CD4-positive, alpha-beta T cell treated with Interferon alpha-2 for 1 hour (primary cell): ENCODE measurements at places on chromosomes 4 and X.
A peak's percentile ranks its signal among the peaks of the same experiment; 100 is the strongest.

DNA sequence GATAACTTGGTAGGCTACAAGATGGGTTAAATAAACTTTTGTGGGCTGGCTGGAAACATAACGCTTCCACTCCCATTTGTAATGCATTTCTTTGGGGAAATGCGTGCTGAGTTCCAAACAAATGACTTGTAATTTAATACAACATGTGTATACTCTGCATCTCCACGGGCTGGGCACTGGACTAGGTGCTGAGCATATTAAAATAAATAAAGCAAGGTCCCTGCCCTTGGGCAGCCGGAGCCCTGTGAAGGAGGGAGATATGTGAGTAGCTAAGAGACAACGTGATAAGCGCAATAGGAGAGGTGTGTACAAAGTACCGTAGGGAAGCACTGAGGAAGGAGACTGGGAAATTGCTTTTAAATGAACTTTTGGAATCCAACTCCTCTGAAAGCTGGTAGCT lies 147.2 kb upstream of the RBPJ start:
- no peak for DNase-seq

GRCh38 chr4:40475609-40476008 lies 140.5 kb downstream of the CHRNA9 start:
- no peak for DNase-seq

DNA sequence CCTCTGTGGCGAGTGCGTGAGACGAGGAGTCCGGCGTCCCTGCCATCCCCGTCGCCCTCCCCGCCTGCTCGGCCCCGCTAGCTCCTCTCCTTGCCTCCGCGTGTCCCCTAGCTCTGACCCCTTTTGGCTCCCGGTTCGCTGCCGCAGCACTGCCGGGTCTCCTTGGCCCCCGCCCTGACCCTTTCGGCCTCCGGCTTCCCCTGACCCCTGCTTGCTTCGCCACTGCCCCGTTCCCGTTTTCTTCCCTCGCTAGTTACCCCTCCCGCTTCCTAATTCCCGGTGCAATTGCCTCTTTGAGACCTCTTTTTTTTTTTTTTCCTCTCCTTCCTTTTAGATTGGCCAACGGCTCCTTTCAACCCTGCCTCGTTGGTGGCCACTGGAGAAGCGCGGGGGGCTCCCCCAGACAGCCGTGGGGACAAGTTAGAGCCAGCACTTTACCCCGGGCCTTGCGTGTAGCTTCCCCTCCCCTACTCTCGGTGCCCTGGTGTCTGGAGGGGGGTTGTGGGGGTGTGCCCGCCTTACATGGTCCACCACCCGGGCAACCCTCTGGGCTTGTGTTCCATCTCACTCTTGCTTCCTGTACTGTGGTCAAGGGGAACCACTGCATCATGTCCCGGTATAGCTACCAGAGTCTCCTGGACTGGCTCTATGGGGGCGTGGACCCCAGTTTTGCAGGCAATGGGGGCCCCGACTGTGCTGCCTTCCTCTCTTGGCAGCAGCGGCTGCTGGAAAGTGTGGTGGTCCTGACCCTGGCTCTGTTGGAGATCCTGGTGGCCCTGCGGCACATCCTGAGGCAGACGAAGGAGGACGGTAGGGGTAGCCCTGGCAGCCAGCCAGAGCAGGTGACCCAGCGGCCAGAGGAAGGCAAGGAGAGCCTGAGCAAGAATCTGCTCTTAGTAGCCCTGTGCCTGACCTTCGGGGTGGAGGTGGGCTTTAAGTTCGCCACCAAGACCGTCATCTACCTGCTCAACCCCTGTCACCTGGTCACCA lies 548 bp downstream of the TMEM164 start:
- peak; percentile 5 for DNase-seq

DNA sequence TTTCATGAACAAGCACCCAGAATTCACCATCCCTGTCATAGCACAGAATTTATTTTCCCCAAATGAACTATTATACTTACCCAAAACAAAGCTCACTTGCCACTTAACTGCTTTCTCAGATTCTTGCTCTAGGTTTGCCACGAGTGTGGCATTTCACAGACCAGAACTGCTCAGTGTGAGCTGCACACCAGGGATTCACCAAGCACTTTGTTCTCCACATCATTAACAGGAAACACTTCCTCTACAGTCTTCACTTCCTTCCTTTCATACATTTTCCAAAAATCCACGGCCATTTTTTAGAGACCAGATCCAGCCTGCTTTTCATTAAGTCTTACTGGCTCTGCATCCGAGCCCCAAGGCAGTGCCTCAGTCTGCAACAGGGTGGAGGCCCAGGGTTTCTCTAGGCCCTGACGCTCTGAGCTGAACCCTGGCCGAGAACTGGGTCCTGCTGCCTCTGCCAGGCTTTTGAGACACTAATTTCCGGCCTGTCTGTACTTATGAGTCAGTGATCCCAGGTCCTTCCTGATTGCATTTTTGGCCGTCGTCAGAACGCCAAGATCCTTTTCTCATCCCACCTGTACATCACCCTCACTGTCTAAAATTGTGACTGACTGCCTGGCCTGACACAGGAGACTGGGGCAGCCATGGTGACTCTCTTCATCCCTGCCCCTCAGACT lies 67.6 kb upstream of the MTNR1A start:
- no peak for DNase-seq

DNA sequence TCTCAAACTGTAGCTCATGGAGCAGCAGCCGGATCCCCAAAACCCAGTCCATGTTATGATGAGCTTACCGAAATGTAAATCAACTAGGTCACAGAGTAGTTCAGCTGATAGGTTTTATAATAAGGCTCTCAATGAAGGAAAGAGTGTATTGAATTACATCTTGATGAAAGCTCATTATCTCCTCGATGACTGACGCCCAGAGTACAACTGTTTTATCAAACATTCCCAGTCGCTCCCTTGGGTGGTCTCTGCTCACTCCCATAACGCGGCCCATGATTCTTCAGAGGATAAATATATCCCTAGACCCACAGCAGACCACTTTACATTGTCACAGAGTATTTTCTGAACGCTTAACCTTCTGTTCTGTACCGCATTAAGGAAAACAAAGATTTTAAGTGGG lies 452.3 kb upstream of the GALNT7 start:
- no peak for DNase-seq

GRCh38 chr4:152468408-152468807 lies 67.5 kb downstream of the FBXW7 start:
- DNase-seq: no peak

- no peak for DNase-seq
These were observed 242.3 kb upstream of the KCNIP4 start for GRCh38 chr4:22190855-22191254.

DNA sequence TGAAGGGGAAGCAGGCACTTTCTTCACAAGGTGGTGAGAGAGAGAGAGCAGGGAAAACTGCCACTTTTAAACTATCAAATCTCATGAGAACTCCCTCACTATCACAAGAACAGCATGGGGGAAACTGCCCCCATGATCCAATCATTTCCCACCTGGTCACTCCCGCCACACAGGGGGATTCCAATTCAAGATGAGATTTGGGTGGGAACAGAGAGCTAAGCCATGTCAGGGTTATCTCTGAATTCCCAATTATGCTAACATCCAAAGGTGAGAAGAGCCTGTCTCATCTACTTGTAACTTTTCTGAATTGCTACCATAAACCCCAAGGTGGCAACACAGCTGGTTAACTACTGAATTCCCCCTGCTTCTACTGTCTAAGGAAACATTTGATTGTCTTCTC lies 758.5 kb downstream of the ADGRL3 start:
- no peak for DNase-seq

DNA sequence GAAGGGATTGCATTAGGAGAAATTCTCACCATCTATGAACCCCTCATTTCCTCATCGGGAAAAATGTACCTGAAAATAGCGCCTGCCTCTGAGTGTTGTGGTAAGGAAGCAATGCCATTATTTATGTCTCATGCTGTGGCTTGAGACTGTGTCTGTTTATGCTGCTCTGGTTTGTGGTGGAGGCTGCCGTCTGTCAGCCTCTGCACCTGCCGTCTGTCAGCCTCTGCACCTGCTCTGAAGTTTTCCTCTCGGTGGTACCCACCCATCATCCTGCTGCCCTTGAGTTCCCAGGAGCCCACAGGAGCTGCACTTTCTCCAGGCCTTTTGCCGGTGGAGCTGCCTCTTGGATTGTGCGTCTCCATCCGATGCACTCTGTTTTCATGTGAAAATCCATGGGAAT lies 68.5 kb upstream of the PPP2R3B start:
- no peak for DNase-seq

GRCh38 chrX:8731559-8732395 lies at the start of gene ANOS1:
ANOS1 (minus strand) TSS chrX:8732137; CDS start chrX:8732036, 101 bp downstream.
- no peak for DNase-seq

GRCh38 chrX:1468250-1468772 lies 15.6 kb upstream of the ASMTL start:
- DNase-seq: peak; percentile 81

- DNase-seq: no peak
These were observed 70.3 kb downstream of the ANXA10 start for GRCh38 chr4:168162604-168163003.

- no peak for DNase-seq
These were observed 7.3 kb downstream of the RPS4X start for GRCh38 chrX:72269671-72270251.

DNA sequence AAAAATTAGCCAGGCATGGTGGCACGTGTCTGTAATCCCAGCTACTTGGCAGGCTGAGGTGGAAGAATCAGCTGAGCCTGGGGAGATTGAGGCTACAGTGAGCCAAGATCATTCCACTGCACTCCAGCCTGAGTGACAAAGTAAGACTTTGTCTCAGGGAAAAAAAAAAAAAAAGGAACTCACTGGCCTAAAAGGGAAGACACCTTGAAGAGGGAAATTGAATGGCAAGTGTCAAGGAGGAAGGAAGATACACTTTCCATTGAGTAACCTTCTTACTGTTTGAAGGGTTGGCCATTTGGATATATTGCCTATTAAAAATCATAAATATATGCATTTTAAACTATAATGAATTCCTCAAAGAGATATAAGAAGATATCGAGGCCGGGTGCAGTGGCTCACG lies 147.5 kb upstream of the FAM241A start:
- DNase-seq: no peak

DNA sequence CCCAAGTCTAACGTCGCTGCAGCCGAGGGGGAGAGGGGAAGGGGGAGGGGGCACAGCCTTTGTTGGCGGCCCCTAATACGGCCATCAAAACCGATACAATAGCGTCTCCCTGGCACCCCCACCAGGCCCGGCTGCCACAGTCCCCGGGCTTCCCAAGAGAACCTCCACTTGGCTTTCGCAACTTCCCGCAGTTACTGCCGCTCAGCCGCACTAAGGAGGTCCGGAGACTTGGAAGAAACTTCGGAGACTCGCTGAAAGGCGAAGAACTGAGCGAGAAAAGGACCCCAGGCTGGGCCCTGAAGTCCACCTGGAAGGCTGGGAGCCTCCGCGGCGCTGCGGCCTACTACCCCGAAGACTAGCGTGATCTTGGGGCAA lies 2.8 kb downstream of the NKX6-1 start:
- DNase-seq: no peak

- no peak for DNase-seq
These were observed 334.6 kb downstream of the PCDH10 start for GRCh38 chr4:133483600-133484246.
